Activated T-helper 1 cell treated with anti-CD3 and anti-CD28 coated beads, Interleukin-2, amount 50 U/mL, for 16 hours (primary cell): ENCODE measurements at places on chromosomes 7 and 10.

GRCh38 chr7:4738711-4739527 lies 36.5 kb upstream of the AP5Z1 start:
- no peak for DNase-seq

- no peak for DNase-seq
Observed at GRCh38 chr10:127928021-127928806, 21.3 kb downstream of the PTPRE start.

DNA sequence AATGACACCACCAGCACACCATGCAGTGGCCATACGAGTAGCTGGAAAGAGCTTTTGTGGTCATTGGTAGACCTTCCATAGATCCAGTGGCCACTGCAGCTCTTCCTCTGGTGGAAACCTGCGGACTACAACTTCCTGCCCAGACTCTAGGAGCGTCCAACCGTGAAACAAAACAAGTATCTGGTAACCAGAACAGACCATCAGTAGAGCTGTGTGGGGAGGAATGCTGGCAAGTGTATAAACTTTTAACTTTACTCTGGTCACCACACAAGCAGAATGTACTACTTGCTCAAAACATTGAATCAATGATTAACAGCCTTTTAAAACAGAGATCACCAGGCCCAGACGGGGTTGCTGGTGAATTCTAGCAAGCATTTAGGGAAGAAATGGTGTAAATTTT lies 154.7 kb upstream of the DGKB start:
- DNase-seq, result no peak

DNA sequence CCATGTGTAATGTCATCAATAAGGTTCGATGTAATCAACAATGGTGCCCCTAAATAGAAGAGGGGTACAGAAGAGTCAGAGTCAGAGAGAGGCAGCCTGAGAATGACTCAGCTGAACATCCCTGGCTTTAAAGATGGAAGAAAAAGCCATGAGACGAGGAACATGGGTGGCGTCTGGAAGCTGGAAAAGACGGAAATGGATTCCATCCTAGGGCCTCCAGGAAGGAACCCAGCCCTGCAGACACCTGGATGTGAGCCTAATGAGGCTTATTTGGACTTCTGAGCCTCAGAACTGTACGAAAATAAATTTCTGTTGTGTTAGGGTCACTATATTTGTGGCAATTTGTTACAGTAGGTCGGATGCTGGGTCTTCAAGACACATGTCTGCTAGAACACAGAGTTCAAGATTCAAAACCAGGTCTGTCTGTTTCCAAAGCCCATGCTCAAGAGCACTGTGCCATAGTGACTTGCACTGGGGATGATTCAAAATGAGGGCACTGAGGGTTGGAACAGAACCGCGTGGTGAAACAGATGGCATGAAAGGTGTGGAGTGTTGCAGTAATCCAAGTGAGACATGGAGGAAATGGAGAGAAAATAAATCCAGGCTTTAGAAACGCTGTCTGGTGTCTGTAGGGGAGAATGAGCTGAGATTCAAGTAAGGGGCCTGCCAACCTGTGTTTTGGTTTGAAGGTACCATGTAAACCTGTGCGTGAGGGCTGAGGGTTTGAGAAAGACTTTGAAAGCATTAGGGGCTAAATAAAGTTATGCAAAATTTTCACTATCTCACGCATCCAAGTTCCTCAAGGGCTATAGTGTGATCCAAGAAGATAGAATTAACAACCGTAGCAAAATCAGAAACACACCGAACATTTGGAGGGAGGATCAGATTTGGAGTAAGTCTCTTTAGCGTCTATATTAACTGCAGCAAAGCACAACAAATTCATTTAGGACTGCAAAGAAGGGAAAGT lies 849.1 kb upstream of the AUTS2 start:
- DNase-seq, result no peak

DNA sequence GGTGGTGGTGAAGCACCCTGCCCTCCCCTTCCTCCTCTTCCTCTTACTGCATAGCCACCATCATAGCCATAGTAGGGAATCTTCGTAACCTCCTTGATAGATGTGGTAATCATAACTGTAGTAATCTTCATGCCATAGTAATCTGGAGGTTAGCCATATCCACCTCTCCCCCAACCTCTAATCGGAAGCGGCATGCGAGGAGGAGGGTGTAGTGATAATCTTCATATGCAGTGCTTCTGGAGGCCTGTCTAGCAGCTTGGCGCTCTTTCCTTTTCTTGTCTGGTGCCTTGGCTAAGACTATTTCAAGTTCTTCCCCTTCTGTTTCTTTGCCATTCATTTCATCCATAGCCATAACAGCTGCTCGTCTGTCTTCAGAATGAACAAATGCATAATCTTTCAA lies 90.9 kb downstream of the MLLT10 start:
- no peak for DNase-seq

DNA sequence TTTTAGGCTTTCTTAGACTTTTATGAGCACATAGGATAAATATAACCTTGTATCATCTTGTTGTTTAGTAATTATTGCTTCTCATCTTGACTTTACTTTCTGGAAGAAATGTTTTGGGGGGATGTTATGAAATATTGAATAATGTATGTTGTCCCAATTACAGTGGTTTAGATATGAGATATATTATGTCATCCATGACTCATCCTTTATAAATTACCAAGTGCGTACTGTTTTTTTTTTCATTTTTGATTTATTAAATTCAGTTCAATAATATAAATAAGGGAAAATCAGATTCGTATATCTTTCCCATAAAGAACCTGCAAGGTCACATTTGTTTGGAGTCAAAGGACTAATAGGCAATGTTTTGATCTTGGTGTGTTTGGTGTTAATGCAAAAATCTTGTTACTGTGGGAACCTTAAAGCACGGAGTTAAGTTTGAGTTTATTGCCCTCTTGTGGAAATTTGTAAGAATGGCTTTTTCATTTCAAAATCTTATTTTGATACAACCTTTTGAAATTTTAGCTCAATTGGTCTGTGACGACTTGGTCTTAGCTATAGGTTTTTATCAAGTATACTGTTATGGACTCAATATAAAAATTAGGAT lies 108.6 kb downstream of the SRI start:
- DNase-seq, result no peak

GRCh38 chr7:97401398-97401797 lies 283.9 kb downstream of the SDHAF3 start:
- DNase-seq, result no peak

DNA sequence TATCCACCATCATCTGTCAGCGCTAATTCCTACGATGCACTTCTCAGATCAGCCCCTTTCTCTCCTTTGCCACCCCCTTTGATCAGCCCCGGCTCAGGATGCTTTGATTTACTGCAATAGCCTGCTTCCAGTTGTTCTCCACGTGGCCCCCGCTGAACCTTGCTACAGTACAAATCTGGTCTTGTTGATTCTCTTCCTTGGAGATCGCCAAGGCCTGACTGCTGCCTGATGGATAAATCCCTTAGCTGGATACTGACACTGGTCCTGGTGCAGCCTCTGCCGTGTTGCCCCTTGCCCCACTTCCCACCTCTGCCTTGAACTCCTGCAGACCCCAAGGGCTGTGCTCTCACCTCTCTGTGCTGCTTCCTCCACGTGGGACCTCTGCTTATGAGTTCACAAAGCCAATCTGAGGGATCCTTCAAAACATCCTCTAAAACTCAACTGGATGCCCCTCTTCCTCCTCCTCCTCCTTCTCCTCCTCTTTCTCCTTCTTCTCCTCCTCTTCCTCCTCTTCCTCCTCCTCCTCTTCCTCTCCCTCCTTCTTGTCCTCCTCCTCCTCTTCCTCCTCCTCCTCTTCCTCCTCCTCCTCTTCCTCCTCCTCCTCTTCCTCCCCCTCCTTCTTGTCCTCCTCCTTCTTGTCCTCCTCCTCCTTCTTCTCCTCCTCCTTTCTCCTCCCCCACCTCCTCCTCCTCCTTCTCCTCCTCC lies 15.3 kb downstream of the PLXNA4 start:
- DNase-seq, result no peak

- no peak for DNase-seq
Observed at GRCh38 chr10:93417266-93417665, 64.9 kb downstream of the MYOF start.

- no peak for DNase-seq
Observed at GRCh38 chr10:101394524-101395133, 40.7 kb downstream of the BTRC start.

DNA sequence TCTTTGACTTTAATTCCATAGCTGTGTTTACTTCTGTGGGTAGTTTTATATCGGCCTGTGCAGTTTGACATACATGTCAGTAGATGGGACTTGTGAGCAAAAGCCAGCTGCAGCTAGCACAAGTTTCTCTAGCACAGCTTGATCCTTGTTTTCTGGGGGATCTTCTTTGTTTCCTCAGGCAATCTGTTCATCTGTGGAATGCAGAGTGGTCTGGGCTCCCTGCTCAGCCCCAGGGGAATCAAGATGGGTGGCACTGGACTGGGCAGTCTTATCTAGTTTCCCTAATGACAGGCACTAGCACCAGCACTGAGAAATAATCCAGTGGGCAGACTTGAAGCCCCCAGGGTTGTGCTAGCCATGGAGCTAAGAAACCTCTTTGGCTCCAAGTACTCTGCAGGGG lies 40.8 kb downstream of the CYP2C19 start:
- DNase-seq, result no peak

DNA sequence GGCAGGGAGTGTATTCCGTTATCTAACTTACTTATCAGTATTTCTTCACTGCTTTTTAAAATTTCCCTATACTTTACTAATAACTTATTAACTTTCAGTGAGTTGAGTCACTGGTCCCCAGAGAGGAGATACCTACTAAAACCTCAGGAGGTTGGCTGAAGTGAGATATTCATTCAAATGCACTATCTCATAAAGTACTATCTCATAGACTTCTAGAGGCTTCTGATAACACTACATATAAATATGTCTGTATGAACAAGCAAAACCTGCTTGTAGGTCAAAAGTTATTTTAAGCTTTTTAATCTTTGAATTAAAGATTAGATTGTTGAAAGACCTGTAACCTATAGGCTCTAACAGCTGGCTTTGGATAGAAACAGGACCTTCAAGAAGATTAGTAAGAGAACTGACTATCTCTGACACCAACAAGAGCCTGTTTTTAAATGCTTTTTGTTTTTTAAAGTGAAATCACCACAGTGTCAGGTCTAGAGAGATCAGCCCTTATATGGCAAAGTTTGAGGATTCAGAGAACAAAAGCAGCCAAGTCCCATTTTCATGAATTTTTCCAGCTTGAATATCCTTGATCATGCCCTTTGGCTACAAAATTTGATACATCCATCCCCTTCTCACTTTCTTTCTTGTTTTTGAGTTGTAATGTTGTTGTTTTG lies 242.2 kb downstream of the ARL4A start:
- no peak for DNase-seq

- DNase-seq, result no peak
Observed at GRCh38 chr7:95545673-95546072, 50.6 kb downstream of the PDK4 start.

DNA sequence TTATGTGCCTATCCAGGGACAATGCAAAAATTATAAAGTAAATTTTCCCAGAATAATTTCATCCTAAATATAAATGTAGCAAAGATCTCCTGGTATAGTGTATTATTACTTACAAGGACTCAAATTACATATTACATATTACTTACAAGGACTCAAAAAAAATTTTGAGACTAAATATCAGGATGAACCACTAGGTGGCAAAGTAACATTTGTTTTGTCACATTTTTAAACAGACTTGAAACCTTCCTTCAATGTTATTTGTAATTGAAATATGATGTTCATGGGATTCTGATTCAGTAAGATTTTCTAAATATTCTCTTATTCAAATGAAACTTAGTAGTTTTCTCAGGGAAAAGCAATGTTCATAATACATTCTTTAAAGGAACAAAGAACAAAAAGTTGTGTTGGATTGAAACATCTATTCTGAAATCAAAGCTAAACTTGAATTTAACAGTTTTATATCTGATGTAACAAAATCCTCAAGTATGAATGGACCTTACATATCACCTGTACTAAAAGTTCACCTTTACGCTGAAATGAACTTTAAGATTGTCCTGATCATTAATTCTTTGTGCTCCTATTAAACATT lies 74.3 kb upstream of the GNAI1 start:
- no peak for DNase-seq

- no peak for DNase-seq
Observed at GRCh38 chr7:135761751-135762488, 13.3 kb upstream of the FAM180A start.

DNA sequence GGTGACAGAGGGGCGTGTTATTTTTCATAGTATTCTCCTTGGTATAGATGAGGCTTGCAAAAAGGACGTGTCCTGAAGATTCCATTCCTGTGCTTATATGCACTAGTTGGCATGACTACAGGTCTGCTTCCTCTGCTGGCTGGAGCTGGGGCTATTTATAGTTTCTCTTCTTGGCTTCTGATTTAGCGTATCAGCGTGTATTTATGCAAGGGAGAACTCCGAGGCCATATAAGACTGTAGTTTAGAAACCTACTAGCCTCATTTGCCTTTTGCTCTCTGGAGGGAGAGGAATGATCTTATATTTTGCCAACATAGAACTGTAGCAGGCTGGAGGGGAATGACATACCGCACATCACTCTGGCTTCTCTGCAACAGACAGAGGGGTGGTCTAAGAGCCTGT lies 39.7 kb downstream of the CACNB2 start:
- DNase-seq, result no peak

DNA sequence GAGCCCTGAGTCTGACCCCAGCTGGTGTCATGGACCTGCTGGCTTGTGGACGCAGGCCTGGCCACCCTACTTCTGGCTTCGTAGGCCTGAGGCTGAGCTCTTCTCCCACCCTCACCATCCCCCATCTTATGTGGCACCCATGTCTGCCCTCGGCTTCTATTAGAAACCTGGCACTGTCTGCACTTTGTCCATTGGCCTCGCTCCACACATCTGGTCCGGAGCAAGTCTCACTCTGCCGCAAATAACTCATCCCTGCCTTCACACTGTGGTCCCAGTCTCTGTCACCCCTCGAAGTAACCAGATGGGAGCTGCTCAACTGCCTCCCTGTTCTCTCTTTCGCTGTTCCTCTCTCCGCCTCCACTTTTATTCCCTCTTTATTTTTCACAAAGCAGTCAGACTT lies 78.6 kb downstream of the TRRAP start:
- no peak for DNase-seq

- DNase-seq, result no peak
Observed at GRCh38 chr10:33869028-33869427, 534.6 kb upstream of the NRP1 start.

DNA sequence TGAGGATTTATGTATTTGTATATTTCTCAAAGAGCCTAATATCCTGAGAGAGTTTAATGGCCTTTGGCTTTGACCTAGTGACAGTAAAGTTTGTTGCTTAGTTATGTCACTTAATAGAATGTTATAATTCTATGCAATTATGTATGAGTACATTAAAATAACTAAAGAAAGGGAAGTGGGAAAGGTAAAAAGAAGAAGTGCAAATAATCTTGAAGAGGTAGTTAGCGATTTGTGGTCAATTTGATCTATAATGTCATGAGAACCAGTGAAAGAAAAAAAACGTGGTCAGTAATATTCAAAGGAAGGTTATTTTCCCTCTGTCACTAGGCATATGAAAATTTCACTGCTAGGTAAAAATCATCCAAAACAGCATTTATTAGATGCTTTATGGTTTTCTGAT lies 143.4 kb upstream of the LSM8 start:
- DNase-seq, result no peak

- DNase-seq, result no peak
Observed at GRCh38 chr10:68079434-68079833, 4.4 kb upstream of the HERC4 start.

- DNase-seq, result no peak
Observed at GRCh38 chr10:21238717-21239116, 286.8 kb downstream of the SKIDA1 start.

GRCh38 chr10:1968257-1969033 lies 231.1 kb upstream of the ADARB2 start:
- DNase-seq, result no peak
